ENCODE measurements at places on chromosomes 5 and 9.

DNA sequence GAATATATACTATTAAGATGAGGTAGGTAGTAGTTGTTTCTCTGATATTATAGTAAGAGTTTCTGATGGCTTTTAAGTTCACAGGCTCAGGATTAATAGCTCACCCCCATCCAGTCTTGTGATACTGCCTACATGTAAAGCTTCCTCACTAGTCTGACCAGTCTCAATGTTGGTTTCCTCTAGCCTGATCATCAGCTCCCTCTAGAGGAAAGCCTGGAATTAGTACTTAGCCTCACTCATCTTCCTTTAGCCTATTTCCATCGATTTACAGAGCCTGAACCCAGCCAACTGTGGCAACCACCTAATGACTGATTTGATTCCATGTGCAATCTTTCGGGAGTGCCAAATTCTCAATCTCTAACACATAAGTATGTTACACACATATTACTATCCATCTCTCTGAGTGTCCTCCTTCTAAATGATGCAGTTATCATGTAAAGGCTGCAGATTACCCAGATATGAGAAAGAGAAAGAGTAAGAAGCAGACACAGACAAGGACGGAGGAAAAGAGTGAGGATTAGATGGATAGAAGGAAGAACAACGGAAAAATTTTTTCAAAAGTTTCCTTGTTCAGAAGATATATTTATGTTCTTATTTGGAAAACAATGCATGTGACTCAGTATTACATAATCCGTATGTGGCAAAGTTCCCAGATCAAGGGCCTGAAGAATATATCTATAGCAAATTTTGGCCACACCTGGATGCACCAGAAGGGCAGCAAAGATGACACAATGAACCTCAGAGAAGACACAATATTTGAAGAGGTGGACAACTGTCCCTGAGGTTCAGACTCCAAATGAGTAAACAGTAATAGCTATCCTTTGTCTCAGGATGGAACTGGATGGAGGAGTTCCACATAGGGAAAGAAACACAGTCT is 333.7 kb downstream of the ELAVL2 start:
- DNase-seq: no peak

- DNase-seq: no peak
These were observed 5.6 kb downstream of the ADGRD2 start for GRCh38 chr9:124455820-124456219.

- no peak for DNase-seq
These were observed 95.7 kb downstream of the LPAR1 start for GRCh38 chr9:110942522-110942921.

GRCh38 chr5:58731641-58732040 is 148.8 kb downstream of the RAB3C start:
- DNase-seq: no peak

DNA sequence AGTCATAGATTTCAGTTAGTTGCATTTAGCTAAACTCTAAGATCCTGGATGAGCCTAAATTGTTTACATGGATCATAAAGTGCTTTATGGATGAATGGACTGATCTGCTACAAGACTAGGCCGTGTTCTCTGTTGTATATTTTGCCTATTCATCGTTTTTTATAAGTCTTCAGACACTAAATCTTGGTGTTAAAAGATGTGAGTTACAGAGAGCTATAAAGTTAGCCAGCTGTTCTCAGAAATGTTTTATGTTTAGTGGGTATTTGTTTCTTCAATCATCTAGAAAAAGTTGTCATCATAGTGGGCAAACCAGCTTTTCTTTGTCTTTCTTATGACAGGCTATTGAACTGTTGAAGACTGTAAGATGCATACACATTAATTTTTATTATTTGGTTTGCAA is 585.8 kb upstream of the SEMA6A start:
- no peak for DNase-seq

DNA sequence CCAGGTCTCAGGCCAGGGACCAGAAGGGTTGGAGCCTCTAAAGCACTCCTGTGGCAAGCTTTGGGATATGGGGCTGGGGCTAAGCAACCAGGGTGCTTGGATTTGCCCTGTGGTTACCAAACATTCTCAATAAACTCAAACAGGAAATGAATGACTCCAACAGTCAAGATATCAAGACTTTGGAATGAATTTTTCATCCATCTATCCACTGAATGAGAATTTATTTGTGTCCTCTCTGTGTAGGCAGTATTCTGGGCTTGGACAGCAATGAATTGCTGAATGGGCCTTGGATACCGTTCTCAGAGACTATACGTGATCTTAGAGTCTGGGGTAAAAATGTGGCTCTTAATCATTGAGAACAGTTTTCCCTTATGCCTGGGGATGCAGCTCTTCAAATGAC is 212.5 kb downstream of the DAB2IP start:
- no peak for DNase-seq

DNA sequence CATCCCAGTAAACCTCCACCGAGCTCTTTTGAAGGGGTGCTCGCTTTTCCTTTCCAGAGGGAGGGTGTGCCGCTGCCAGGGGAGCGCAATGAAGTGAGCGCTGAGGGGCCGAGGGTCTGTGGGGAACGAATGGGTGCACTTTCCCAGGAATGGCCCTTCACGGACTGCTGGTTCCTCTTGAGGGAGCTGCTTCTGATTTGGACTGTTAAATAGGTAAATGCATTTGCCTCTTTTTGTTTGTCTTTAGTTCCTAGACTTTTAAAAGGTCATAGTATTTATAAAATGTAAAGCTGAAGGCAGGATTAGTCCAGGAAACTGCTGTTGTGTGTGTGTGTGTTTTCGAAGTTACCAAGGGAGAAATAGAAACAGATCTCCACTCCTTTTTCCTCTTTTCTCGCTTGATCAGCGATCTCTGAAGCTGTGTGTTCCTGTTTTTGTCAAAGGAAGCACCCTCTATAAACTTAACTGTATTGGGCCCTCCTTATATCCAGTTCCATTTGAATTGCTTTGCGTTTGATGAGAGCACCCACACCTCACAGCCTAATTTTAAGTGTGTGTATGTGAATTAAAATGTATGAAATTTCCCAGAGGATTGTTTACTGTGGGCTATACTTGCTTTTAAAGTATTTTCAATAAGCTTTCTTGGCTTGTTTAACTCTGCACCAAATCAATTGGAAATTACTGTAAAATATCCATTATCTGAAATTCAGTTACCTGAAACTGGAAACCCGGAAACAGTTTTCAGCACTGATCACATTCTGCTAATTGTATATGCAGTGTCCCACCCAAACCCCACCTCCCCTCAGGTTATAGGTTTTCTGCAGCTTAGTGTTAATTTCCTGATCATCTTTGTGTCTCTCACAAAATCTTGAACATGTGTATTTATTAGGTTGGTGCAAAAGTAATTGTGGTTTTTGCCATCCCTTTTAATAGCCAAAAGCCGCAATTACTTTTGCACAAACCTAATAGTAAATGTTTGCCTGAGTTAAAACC is 966 bp downstream of the SNX2 start:
- DNase-seq: no peak

GRCh38 chr9:113564498-113565237 is 101.1 kb downstream of the RGS3 start:
- no peak for DNase-seq

DNA sequence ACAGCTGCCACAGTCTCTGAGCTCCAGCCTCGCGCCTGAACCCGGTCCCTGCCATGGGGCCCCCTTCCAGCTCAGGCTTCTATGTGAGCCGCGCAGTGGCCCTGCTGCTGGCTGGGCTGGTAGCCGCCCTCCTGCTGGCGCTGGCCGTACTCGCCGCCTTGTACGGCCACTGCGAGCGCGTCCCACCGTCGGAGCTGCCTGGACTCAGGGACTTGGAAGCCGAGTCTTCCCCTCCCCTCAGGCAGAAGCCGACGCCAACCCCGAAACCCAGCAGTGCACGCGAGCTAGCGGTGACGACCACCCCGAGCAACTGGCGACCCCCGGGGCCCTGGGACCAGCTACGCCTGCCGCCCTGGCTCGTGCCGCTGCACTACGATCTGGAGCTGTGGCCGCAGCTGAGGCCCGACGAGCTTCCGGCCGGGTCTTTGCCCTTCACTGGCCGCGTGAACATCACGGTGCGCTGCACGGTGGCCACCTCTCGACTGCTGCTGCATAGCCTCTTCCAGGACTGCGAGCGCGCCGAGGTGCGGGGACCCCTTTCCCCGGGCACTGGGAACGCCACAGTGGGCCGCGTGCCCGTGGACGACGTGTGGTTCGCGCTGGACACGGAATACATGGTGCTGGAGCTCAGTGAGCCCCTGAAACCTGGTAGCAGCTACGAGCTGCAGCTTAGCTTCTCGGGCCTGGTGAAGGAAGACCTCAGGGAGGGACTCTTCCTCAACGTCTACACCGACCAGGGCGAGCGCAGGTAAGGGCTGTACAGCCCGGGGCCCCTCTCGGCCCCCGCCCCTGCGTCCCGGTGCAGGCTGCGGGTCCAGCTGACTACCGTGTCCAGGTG is 509 bp downstream of the LVRN start:
- DNase-seq: no peak

DNA sequence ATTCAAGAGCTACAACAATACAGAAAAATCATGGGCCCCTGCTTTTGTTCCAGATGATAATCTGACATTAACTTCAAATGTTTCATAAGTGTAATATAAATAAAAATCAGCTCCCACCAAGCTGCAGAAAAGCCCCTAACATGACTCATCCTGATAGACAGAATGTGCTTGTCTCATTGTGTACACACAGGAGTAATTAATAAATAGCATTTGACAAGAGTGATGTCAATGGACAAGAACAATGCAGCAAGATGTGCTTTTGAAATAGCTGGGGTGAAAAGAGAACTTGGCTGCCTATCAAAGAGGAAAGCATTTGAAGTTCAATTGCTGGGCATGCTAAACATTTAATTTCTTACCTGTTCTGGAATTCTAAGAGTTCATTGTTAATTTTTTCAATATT is 79.2 kb downstream of the DNAH5 start:
- DNase-seq: no peak

DNA sequence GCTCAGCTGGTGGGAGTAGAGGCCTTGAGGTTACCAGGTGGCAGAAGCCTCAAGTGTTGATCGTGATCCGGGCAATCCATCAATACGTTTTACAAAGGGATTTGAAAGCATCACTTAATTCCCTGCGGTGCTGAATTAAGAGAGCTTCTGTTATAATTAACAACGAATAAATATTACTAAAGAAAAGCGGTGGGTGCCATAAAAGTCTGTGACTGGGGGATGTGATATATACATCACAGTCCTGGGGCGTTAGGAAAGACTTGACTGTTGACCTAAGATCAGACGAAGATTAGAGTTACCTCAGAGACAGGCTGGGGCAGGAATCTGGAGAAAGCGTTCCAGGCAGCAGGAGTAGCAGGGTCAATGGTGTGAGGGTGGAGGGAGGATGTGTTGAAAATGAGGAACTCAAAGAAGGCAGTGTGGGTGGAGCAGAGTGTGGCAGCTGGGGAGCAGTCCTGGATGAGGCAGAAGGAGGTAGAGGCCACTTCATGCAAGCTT is 6.7 kb upstream of the C5orf63 start:
- DNase-seq: no peak

DNA sequence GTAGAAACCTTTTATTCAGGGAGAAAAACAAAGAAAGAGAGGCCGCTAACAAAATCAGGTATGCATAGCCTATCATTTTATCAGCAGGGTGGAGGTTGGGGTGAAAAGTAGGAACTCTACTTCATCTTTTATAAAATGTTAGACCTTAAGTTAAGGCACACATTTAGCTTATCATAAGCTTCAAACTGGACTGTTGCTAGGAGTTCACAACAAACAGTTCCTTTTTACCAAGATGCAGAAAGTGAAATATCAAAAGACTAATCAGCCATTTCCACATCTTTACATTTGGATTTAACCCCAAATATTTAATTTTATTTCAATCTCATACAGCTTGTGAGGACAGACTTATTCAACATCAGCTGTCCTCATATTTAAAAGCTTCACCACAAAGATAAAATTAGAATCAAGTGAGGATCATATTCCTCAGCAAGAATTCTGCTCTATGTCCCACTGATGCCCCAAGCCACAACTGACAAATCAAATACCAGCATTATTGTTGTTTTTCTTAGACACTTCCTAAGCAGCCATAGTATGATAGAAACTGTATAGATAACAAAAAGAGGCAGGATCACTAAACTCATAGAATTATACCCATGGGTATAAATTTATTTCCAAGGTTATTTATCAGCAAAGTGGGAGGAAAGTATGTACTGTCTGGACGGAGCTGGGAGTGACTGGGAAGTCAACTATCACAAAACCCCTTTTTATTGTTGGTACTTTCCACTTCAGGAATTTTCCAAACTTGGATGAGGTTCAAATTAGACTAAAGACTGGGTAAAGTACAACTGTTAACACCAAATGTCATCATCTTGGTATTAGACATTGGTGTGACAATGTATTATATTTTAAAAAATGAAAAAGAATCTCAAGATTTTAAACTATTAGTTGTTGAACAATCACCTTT is 29.9 kb upstream of the MYOT start:
- no peak for DNase-seq

DNA sequence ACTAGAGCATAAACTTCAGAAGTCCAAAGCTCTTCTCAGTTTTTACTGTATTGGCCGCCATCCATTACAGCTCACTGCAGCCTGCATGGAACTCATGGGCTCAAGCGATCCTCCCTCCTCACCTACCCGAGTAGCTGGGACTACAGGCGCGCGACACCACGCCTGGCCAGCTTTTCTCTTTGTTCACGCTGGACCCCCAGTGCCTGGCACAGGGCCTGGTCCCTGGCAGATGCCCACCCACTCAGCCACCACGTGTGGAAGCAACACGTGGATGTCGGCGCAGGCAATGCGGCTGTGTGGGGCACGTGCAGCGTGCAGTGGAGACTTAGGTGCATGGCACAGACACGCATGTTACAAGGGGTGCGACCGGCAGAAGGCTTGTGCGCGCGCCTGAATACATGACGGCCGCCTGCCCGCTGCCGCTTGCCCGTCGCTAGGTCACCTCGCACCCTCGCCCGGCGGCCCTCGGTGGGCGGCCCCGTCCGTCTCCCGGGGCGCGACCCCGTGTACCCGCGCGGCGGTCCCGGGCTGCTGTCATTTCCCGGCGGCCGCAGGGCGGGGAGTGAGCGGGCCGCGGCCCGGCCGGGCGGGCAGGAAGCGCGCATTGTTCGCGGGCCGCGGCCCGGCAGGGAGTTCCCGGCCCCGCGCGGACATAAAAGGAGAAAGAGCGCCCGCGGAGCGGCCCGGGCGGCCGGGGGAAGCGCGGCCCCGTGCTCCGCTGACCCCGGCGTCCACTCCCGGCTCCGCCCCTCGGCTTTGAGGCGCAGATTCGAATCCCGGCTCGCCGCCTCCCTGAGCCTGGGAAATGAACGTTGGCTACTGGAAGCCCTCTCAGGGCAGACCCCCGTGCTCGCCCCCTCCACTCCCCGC is 24.1 kb upstream of the PTGS1 start:
- DNase-seq: no peak

DNA sequence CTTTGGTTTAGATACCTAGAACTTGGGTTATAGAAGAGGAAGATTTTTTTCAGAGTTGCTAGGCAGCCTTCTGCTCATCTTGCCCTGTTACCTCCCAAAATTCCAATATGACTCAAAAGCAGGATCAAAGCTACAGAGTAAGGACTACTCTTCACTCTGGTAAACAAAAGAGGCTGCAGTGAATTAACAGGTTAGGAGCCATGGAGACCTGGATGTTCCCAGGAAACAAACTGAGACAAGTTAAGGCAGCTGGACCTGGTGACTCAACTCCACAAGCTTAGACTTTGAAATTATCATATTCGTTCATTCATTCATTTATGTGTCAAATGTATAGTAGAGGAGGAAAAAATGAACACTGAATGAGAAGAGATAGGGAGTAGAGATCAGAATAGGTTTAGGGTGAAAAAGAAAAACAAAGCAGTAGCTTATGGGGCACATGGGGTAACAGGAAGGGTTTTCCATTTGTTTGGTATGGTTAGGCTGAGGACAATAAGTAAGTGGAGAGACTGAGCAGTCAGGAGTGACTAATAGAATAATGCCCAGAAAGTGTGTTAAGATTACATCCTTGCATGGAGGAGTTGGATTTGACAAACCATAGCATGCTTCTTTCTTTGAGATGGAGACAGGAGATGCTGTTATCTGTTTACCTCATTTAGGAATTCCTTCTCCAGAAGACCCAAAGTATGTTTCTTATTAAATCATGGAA is 464.0 kb upstream of the ZNF608 start:
- no peak for DNase-seq
